IPS DF 6.9 (cell line): ENCODE measurements at places on chromosomes 3 and 15.
A peak's percentile ranks its signal among the peaks of the same experiment; 100 is the strongest.

GRCh38 chr3:43620831-43621655 is 768 bp downstream of the ANO10 start:
- DNase-seq = no peak

GRCh38 chr15:67013696-67014095 is 51.7 kb upstream of the SMAD3 start:
- DNase-seq = peak; percentile 63

GRCh38 chr3:48504051-48504946 is at the start of gene SHISA5:
Gene SHISA5, minus strand, starts transcription at chr3:48504174. Its CDS starts 80 bp downstream, at chr3:48504094.
- DNase-seq = no peak

DNA sequence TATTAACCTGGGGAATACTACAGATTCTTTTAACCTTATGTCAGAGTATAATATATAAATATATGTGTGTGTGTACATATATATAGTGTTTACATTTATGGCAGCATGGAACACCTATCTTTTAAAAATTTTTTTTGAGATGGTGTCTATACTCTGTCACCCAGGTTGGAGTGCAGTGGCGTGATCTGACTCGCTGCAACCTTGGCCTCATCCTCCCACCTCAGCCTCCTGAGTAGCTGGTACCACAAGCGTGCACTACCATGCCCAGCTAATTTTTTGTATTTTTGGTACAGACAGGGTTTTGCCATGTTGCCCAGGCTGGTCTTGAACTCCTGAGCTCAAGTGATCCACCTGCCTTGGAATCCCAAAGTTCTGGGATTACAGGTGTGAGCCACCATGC is 18.5 kb upstream of the ERICH6 start:
- DNase-seq = no peak

DNA sequence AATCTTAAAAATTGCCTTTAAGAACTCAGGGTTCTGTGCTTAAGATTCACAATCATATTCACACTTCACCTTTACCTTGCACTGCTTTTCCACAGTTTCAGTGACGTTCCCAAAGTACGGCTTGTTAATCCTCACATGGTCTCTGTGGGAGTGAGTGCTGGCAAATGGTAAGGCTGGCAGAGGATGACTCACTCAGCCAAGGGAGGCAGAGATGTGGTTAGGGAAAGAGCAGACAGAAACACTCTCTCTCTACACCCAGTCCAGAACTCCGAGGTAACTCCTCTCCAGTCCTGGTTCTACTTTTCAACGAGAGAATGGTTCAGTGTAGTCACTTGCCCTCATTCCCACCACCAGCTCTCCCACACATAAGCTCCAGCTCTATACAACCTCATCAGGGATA is 33.1 kb downstream of the RASGRP1 start:
- no peak for DNase-seq

GRCh38 chr15:67022587-67023105 is 42.8 kb upstream of the SMAD3 start:
- no peak for DNase-seq

DNA sequence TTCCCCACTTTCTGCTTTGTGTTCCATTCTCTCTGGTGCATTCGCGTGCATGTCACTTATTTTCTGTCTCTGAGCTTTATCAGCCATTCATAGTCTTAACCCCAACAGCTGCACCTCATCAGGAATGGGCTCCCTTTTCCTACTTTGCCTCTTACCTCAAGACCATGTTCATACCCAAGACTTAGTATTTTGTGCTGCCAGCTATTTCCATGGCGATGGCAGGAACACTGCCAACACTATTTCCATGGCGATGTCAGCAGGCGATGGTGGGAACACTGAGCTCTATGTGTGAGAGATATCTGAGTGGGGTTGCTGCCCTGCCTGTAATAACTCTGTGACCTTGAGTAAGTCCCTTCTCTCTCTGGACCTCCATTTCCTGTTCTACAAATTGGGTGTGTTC is 5.5 kb downstream of the ZNF35 start:
- no peak for DNase-seq

- no peak for DNase-seq
Measured at GRCh38 chr3:181896605-181897004, 184.9 kb downstream of the SOX2 start.

GRCh38 chr3:136305879-136306278 is 55.7 kb downstream of the PCCB start:
- DNase-seq = no peak

GRCh38 chr3:141124715-141125114 is 73.6 kb downstream of the SPSB4 start:
- DNase-seq = no peak

- DNase-seq = no peak
Measured at GRCh38 chr15:98541519-98541918, 106.8 kb upstream of the IGF1R start.

GRCh38 chr15:41022487-41023090 is 69.3 kb downstream of the CHAC1 start:
- DNase-seq = no peak

- no peak for DNase-seq
Measured at GRCh38 chr15:89353991-89354390, 19.4 kb upstream of the POLG start.

DNA sequence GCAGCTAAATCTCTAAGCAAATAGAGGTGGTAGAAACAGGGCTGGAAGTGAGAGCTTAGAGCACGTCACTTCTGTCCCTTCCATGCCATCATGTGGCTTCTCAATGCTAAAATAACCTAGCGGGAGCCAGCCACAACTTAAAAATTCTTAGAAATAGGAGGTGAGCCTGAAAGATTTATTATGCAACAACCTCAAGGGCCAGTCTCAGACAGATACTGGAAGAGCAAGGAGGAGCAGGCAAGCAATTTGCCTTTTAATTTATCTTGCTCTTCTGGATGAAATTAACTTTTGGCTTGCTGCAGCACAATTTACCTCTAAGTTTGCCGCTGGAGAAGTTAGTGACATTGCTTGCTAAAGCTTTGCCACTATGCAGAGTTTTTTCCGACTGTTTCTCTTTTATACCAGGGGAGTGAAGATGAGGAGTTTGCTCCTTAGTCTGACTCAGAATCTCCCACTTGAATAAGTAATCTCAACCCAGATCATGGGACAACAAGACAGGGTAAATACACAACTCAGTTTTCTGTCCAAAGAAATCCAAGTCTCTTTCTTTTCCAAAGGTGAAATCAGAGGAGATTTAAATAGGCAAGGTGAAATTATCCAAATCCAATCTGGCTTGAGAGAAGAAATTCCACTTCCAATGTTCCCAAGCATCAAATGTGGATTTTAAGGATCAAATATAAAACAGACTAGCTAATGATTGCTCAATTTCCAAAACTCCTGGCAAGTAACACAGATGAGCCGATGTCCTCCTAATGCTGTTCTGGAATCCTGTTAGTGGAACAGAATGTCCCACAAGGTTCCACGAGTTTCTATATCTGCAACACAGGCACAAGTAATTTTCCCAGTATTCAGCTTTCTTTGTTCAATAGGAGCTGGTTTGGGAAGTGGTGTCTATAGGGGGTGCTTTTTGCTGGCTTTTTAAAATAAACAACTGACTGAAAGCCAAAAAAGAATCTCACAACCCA is 329.4 kb upstream of the RORA start:
- DNase-seq = no peak

DNA sequence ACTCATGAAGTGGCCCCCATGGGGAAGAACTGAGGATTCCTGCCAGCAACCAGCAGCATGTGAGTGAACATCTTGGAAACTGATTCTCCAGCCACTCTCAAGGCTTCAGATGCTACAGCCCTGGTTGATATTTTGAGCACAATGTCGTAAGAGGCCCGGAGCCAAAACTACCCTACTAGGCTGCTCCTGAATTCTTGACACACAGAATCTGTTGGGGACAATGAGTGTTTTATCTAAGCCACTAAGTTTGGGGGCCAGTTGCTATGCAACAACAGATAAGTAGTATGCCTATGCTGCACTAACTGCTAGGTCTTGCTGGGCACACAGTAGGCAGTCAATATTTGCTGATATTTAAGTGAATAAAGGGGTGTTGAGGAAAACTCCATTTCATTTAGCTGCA is 89.9 kb upstream of the CHL1 start:
- no peak for DNase-seq

- no peak for DNase-seq
Measured at GRCh38 chr15:64037966-64038365, 8.3 kb downstream of the DAPK2 start.
